ELF-1 (cell line): ENCODE measurements at places on chromosomes 1 and 21.

GRCh38 chr1:113095790-113096455 lies 22.9 kb downstream of the LRIG2 start:
- DNase-seq = no peak

- DNase-seq = no peak
These were observed 2.0 kb downstream of the TMEM63A start for GRCh38 chr1:225880222-225880588.

GRCh38 chr1:63731117-63732043 lies 42.4 kb upstream of the ROR1 start:
- DNase-seq = peak; percentile 66

GRCh38 chr1:151935154-151935553 lies 25.8 kb upstream of the THEM4 start:
- peak; percentile 22 for DNase-seq

DNA sequence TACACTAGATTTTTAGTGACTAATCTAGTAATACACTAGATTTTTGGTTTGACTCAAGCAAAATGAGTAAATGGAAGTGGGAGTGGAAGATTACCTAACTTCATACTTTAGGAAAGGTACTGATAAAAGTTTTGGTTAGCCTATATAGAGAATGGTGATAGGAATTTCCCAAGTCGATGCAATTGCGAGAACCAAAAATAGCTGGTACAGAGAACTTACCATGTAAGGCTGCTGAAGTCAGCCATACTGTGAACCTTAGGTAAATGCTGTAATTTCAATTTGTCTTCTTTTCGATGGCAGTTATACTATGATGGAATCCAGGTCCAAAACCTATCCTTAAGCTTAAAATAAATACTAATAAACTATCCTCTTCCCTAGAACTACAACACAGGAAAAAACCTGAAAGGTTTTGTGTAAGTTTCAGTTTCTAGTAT lies 4.6 kb downstream of the PNRC2 start:
- DNase-seq = no peak

DNA sequence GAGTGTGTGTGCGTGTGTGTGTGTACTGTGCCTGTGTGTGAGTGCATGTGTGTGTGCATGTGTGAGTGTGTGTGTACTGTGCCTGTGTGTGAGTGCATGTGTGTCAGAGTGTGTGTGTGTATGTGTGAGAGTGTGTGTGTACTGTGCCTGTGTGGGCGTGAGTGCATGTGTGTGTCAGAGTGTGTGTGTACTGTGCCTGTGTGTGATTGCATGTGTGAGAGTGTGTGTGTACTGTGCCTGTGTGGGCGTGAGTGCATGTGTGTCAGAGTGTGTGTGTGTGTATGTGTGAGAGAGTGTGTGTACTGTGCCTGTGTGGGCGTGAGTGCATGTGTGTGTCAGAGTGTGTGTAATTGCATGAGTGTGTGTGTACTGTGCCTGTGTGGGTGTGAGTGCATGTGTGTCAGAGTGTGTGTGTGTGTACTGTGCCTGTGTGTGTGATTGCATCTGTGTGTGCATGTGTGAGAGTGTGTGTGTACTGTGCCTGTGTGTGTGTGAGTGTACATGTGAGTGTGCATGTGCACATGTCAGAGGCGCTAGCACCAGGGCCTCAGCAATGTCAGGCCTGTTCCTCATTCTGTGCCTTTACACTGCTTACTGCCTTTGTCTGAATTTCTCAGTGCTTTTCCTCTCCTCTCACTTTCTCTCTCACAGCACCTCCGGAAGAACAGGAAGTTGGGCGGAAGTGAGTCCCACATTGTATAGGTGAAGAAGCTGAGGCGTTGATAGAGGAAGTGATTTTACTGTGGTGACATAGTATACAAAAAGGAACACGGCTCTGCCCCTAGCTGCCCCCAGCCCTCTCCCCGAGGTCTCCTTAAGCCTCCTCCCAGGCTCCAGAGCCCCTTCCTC lies 4.9 kb downstream of the SLC5A9 start:
- no peak for DNase-seq

DNA sequence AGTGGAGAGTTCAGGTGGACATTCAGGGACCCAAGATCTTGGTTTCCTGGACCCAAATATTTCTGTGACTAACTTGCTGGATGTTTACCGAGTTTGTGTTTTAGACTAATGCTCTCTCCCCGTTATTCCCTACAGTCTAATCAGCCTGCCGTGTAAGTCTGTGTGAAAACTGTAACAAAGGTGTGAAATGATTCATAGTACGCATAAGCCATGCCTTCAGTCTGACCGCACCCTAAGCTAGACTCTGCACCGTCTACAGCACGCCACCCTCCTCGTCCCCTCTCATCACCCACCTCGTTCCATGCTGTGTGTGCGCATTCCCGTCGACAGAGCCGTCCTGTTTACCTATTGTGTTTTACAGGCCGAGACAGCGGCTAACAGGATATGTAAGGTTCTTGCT lies 50.5 kb downstream of the ACTN2 start:
- DNase-seq = no peak

- DNase-seq = no peak
These were observed 67.9 kb upstream of the MAGI3 start for GRCh38 chr1:113322439-113322838.

DNA sequence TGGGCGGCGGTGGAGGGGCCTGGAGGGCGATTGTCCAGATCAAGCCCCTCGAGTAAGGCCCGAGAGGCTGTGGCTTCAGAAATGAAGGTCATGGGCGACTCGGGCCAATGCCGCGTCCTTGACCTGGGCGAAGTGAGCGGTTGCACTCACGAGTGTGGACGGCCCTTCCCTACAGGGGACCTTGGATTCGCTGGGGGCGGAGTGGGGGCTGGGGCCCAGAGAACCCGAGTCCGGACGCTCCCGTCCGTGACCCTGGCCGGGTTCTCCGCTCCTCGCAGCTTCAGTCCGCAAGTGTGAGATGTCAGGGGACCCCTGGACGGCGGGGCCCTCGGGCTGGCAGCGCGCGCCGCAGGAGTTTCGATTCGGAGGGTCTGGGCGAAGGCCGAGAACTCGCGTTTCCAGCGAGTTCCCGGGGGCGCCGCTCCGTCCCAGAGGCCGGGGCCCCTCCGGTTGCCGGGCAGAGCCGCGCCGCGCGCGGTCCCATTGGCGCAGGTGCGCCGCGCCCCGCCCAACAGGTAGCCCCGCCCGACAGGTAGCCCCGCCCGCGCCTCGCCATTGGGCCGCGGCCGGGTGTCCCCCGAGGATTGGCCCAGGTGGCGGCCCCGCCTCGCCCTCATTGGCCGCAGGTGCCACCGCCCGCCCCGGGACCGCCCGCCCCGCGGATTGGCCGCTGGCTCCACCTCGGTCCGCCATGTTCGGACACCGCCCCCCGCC lies at the start of gene PRKCZ:
Gene PRKCZ, plus strand, starts transcription at position 694 of the 714 bp plus-strand sequence. CDS start 220 bp downstream, outside the sequence.
- peak; percentile 94 for DNase-seq

DNA sequence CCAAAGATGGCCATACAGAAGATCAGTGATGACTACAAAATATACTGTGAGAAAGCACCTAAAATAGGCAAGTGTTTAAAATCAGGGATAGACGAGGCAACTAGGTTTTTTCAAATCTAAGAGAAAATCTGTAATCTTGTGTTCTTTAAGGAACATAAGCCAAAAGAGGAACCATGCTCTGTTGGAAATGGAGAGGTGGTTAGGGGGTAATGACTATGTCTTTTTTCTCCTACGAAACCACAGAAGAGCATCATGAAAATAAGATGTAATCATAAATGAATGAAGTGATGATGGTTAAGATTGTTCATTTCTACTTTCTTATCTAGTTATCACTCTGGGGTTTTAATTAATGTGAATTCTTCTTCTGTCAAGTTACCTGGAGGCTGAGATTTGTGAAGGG lies 43.1 kb downstream of the RGSL1 start:
- no peak for DNase-seq

- DNase-seq = no peak
These were observed 25.9 kb downstream of the TSPAN2 start for GRCh38 chr1:115063228-115063901.

DNA sequence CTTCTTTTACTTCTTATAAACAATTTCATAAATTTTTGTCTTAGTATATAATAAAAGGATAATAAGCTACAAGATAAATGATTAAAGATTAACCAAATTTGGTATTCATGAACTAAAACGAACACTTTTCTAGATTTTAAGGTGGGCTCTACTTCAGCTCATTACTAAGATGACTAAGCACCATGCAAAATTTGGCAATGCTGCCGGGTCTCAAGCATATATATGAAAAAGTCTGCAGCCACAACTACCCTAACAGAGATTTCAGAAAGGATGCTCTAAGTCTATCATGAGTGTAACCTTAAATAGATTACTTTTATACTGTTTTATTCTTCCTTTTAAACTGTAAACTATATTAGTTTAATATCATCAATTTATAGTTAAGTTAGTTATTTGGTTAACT lies 47.8 kb downstream of the BRWD1 start:
- DNase-seq = no peak

GRCh38 chr1:105122041-105122440 lies 1372.3 kb downstream of the AMY1C start:
- DNase-seq = no peak

DNA sequence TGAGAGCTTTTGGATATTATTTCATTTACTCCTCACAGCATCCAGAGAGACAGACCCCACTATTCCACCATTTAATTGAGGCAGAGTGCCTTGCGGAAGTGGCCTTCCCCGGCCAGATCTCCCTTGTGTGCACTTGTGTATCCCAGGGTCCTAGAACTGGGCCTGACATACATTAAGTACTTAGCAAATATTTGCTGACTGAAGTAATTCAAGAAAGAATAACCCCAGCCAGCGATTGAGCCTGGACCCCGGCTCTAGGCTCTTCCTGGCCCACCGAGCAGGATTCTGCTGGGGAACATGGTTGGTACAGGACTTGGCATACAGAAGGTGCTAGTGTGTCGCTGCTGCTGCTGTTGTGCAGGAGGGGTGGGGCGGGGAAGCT lies 8.4 kb downstream of the DMRTA2 start:
- no peak for DNase-seq

- DNase-seq = no peak
These were observed 14.5 kb downstream of the LRRC8B start for GRCh38 chr1:89539128-89539527.

DNA sequence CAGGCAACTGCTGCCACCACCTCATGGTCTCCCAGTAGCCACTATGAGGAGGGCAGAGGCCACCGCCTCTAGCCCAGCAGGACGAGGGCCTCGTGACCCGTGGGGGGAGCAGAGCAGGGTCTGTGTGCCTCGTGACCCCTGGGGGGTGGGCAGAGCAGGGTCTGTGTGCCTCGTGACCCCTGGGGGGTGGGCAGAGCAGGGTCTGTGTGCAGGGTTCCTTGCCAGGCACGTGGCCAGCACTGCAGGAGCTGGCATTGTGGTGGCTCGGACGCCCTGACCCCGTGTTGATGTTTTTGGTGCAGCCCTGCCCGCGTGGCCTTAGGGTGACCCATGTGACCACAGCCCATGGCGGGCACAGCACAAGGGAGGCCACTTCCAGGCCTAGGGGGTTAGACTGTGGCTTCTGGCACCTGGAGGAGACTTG lies 52.8 kb downstream of the SLX9 start:
- DNase-seq = no peak

GRCh38 chr1:31801458-31801857 lies 14.4 kb downstream of the SPOCD1 start:
- no peak for DNase-seq

GRCh38 chr1:201310986-201311355 lies 27.7 kb downstream of the PKP1 start:
- DNase-seq = no peak

DNA sequence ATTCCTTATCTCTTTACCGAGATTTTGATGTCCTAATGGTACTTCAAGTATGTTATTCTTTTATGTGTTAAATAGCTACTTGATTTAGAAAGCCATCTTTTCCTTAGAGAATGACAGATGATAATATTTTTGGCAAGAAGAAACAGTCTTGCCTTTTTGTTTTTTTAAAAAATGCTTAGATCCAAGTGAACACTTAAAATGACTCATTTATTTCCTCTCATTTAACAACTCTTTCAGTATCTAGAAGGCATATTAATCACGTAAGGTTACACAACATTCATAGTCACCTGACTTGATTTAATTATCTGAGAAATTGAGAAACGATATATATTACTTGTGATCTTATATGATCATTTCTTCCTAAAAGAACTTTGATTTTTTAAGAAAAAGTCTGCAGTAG lies 52.4 kb downstream of the SUCO start:
- no peak for DNase-seq

- no peak for DNase-seq
These were observed 1.9 kb upstream of the ERRFI1 start for GRCh38 chr1:8027748-8028570.

DNA sequence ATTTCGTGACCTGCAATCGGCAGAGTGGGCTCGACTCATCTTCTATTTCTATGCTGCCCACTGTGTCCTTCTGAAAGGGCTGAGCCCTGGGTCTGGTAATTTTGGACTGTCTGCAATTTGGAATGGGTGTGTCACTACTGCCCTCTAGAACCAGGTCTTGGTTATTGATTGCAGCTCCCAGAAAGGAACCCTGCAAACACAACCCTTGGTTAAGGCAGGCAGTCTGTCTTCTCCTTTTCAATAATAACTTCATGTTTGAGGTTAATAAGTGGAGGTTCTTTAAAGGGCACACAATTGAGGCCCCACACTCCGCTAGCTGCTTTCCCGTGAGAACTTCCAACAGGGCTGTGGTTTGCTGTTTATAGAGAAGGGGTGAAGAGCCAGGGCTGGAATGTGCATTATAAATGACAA lies 79.9 kb upstream of the LYST start:
- no peak for DNase-seq

GRCh38 chr1:102790997-102791396 lies 317.3 kb downstream of the COL11A1 start:
- DNase-seq = no peak

DNA sequence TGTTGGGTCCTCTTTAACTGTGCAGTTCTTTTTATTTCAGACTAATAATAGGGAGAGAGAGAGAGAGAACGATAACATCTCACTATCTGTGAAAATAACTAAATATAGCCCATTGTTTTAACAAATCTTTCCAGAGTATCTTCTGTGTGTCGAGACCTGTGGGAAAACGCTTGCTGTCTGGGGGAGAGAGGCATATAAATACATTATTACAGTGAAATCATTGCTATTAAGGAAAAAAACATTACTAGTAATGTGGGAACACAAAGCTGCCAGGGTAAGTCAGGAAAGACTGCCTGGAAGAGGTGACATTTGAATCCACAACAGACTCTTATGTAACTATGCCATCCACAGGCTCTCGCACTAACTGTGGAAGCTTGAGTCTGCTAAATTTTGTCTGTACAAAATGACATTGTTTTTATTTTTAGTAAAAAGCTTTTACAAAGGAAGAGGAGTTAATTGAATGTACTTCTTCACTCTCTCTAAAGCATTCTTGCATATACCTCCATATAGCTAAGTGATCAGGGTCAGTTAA lies 59.8 kb upstream of the PGD start:
- DNase-seq = no peak

- no peak for DNase-seq
These were observed 43.9 kb downstream of the PPP2R5A start for GRCh38 chr1:212329105-212329504.

DNA sequence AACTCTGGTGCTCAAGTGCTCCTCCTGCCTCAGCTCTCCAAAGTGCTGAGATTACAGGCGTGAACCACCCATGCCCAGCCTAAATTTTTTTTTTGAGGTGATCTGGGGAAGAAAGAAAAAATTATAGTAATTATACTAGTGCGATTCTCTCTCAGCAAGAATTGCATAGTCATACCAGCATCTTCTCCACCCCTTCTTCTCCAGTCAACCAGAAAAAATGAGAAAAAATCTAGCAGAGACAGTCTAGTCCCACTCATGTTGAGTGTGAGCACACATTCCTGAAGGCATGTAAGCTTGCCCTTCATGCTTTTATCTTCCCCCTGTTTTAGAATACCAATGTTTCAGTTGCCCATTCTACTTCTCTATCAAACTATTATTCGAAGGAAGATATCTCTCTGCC lies 207.6 kb downstream of the S1PR1 start:
- DNase-seq = no peak

- DNase-seq = no peak
These were observed 24.3 kb upstream of the NID1 start for GRCh38 chr1:236089046-236089773.

GRCh38 chr1:202160377-202160940 lies at the start of gene PTPN7:
Gene PTPN7, minus strand, starts transcription at chr1:202160602. Its CDS starts 1,200 bp downstream, at chr1:202159402.
- DNase-seq = no peak
